Upper lobe of left lung (tissue), 6 donors: ENCODE measurements at places on chromosomes 3 and 15. TPM values are rescaled to one million over a fixed set of nuclear protein-coding genes. Genes with fewer than 3 reads are reported as not detected.
A peak's percentile ranks its signal among the peaks of the same experiment; 100 is the strongest.

DNA sequence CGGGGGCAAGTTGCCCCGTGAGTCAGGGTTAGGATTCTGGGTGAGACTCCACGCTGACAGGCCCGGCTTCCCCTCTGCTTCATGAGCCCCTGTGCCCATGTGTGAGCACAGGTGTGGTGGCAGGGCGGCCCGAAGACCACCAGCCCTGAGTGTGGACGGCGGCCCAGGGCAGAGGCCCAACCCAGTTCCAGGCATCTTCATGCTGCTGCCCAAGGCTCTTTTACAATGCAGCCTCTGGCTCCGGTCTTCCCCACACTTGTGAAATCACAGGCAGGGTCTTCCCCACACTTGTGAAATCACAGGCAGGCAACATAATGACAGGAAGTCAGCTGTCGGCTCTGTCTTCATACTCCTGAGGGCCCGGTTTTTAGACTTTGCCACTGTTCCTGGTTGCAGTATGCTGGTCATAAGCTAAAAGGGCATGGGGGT is 78.8 kb downstream of the AAGAB start:
- no peaks in the 10 kb centered on the region for H3K36me3 ChIP-seq
- peak; percentile 80 for DNase-seq
- H3K4me1 ChIP-seq: peaks cover 36% of the 10 kb centered on the region
- H3K27me3 ChIP-seq: no peaks in the 10 kb centered on the region
- peak overlapping the region; percentile 38 for H3K27ac ChIP-seq

The EFHB gene
- 0.17 TPM for total RNA-seq

DNA sequence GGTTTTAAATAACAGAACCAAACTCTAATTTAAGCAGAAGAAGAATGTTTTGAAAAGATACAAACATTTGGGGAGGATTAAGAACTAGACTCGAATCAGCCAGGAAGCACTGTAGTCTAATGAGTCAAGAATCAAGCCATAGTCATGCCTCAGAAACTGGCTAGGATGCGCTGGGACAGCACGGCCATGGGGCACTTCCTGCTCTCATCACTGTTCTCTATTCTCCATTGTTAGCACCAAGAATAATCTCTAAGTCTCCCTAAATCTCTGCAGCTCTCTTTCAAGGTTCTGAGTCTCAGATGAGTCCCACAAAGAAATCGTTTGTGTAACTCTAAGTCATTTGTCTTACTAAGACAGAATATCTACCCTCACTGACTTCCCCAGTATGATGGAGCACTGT is 399.0 kb upstream of the KCNMB2 start:
- H3K4me3 ChIP-seq: no peak overlapping the region
- no peak overlapping the region for H3K27ac ChIP-seq
- H3K36me3 ChIP-seq: no peaks in the 10 kb centered on the region
- H3K27me3 ChIP-seq: no peaks in the 10 kb centered on the region

The TERC gene
- total RNA-seq: 16.6 TPM

- H3K4me3 ChIP-seq: no peak overlapping the region
- H3K36me3 ChIP-seq: no peaks in the 10 kb centered on the region
- DNase-seq: no peak
- no peaks in the 10 kb centered on the region for H3K27me3 ChIP-seq
- no peak overlapping the region for H3K27ac ChIP-seq
Measured at GRCh38 chr3:183468424-183468823, 40.0 kb upstream of the MCF2L2 start.

DNA sequence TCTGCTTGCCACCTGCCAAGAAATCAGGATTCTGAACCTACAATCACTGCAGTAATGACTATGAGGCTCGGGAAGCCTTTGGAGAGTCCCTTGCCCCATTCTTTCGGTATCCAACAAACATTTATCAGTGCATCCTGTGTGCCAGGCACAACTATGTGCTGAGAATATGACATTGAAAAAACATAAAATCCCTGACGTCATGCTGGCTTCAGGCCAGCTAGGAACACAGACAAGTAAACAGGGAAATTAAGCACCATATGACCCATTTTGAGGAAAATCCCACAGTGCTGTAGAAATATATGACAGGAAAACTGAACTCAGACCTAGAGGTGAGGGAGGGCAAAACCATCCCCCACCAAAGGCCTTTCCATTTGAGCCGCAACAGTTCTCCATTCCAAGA is 34.1 kb upstream of the DET1 start:
- H3K4me3 ChIP-seq: no peak overlapping the region
- H3K27me3 ChIP-seq: no peaks in the 10 kb centered on the region
- H3K27ac ChIP-seq: no peak overlapping the region

DNA sequence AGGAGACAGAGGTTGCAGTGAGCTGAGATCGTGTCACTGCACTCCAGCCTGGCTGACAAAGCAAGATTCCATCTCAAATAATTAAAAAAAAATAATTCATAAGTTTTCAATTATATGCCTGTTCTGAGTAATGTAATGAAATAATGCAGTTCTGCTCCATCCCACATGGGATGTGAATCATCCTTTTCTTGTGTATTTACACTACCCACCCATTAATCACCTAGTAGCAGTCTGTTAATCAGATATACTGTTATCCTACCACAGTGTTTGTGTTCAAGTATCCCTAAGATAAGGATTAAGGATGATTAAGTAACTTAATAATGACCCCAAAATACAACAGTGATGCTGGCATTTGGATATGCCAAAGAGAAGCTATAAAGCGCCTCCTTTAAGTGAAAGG is 38.8 kb downstream of the PIGB start:
- DNase-seq: no peak
- no peaks in the 10 kb centered on the region for H3K27me3 ChIP-seq
- H3K27ac ChIP-seq: no peak overlapping the region
- no peak overlapping the region for H3K4me3 ChIP-seq
- H3K36me3 ChIP-seq: peaks cover 3% of the 10 kb centered on the region

The SERINC4 gene
- total RNA-seq: not detected

GRCh38 chr3:52005571-52005986 is 9.9 kb upstream of the RPL29 start:
- no peaks in the 10 kb centered on the region for H3K36me3 ChIP-seq
- no peak overlapping the region for H3K4me3 ChIP-seq
- H3K27ac ChIP-seq: peak overlapping the region; percentile 79
- no peaks in the 10 kb centered on the region for H3K27me3 ChIP-seq

GRCh38 chr3:144010371-144010770 is 38.7 kb downstream of the DIPK2A start:
- no peaks in the 10 kb centered on the region for H3K36me3 ChIP-seq
- H3K27ac ChIP-seq: no peak overlapping the region
- no peaks in the 10 kb centered on the region for H3K4me1 ChIP-seq
- no peaks in the 10 kb centered on the region for H3K27me3 ChIP-seq
- no peak overlapping the region for H3K4me3 ChIP-seq
- DNase-seq: no peak

DNA sequence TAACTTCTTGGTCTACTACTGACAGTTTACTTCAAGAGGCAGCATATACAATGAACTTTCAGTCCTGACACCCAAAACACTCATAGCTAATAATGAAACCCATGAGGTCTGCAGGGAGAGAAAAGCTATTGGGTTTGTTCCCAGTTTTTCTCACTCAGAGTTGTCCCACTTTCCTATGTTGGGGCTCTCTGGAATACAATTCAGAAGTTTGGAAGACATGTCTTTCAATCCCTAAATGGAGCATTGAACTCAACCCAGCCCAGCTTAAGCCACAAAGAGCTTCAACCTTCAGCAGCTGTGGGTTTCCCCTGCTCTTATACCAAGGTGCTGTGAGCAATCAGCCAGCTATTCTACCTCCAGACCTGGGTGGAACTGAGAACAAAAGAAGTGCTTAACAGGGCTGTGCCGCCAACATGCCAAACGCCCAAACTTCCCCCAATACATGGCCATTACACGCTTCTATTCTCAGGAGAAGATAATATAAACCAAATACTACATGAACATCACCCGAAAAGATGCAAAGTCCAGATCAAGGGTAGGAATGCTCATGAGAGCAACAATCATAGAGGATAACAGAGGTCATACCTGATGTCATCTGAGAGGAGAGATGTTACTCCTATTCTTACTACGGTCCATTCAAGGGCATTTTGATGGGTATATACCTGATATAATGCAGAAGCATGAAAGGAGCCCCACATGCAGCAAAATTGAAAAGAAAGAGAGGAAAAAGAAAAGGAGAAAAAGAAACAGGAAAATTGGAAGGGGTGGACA is 131.2 kb upstream of the TGFBR2 start:
- no peak for DNase-seq
- peaks cover 30% of the 10 kb centered on the region for H3K4me1 ChIP-seq
- no peaks in the 10 kb centered on the region for H3K27me3 ChIP-seq
- H3K4me3 ChIP-seq: no peak overlapping the region
- no peaks in the 10 kb centered on the region for H3K36me3 ChIP-seq
- H3K27ac ChIP-seq: no peak overlapping the region

GRCh38 chr15:70017025-70017424 is 80.7 kb downstream of the TLE3 start:
- no peak overlapping the region for H3K4me3 ChIP-seq
- DNase-seq: no peak
- H3K27me3 ChIP-seq: no peaks in the 10 kb centered on the region
- no peak overlapping the region for H3K27ac ChIP-seq

- no peaks in the 10 kb centered on the region for H3K27me3 ChIP-seq
- H3K36me3 ChIP-seq: no peaks in the 10 kb centered on the region
- no peak overlapping the region for H3K4me3 ChIP-seq
- peak overlapping the region; percentile 10 for H3K27ac ChIP-seq
- no peaks in the 10 kb centered on the region for H3K4me1 ChIP-seq
Measured at GRCh38 chr15:59516655-59517461, 78.9 kb downstream of the FAM81A start.

GRCh38 chr15:77464129-77464865 is 43.6 kb downstream of the HMG20A start:
- H3K36me3 ChIP-seq: peaks cover 60% of the 10 kb centered on the region
- peaks cover 4% of the 10 kb centered on the region for H3K4me1 ChIP-seq
- no peak overlapping the region for H3K27ac ChIP-seq
- no peak overlapping the region for H3K4me3 ChIP-seq
- no peaks in the 10 kb centered on the region for H3K27me3 ChIP-seq
- no peak for DNase-seq

GRCh38 chr3:131795390-131796090 is 239.3 kb downstream of the CPNE4 start:
- H3K4me3 ChIP-seq: no peak overlapping the region
- peaks cover 10% of the 10 kb centered on the region for H3K4me1 ChIP-seq
- no peaks in the 10 kb centered on the region for H3K36me3 ChIP-seq
- H3K27me3 ChIP-seq: no peaks in the 10 kb centered on the region

- peaks cover 11% of the 10 kb centered on the region for H3K4me1 ChIP-seq
- no peak for DNase-seq
- no peaks in the 10 kb centered on the region for H3K36me3 ChIP-seq
- no peaks in the 10 kb centered on the region for H3K27me3 ChIP-seq
- no peak overlapping the region for H3K27ac ChIP-seq
Measured at GRCh38 chr3:177557548-177557947, 360.3 kb upstream of the TBL1XR1 start.

- DNase-seq: no peak
- no peaks in the 10 kb centered on the region for H3K27me3 ChIP-seq
- H3K4me3 ChIP-seq: no peak overlapping the region
- H3K36me3 ChIP-seq: no peaks in the 10 kb centered on the region
Measured at GRCh38 chr3:152127058-152127457, 141.7 kb upstream of the MBNL1 start.

DNA sequence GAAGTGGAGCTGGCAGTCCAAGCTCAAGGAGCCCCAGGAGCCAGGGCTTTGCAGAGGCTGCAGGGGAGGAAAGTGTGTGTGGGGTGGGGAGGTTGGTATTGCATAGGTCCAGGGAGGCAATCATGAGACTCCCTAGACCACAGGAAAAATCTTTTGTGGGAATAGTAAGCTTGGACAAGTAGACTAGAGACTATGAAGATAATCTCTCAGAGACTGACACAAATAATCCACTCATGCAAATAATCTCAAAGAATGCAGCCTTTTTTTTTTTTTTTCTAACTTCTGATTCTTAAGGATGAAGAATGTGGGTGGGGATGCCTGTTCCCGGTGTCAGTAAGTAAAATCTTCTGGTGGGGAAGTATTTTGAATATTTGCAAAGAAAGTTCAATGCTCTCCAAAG is 113.7 kb downstream of the GREM1 start:
- no peaks in the 10 kb centered on the region for H3K4me1 ChIP-seq
- no peaks in the 10 kb centered on the region for H3K36me3 ChIP-seq
- no peak for DNase-seq
- no peak overlapping the region for H3K4me3 ChIP-seq
- no peak overlapping the region for H3K27ac ChIP-seq

The GOLGA6A gene
- total RNA-seq: not detected

DNA sequence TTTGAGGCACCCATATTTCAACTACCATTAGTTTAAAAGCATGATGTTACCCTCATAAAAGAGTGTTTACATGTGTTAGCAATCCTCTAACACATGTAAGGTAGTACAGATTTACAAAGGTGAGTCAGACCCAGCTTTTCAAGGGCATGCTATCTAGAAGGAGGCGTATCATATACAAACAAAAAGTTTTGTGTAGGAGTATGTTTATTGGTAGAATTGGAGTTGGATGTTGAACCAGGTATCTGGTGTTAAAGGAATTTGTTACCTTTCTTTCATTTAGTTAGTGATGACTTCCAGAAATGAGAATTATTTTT is 2.4 kb downstream of the HACD3 start:
- H3K4me3 ChIP-seq: no peak overlapping the region
- no peak for DNase-seq
- H3K27me3 ChIP-seq: no peaks in the 10 kb centered on the region
- H3K4me1 ChIP-seq: peaks cover 23% of the 10 kb centered on the region
- no peaks in the 10 kb centered on the region for H3K36me3 ChIP-seq

- DNase-seq: peak; percentile 58
- no peak overlapping the region for H3K4me3 ChIP-seq
- H3K4me1 ChIP-seq: no peaks in the 10 kb centered on the region
- no peaks in the 10 kb centered on the region for H3K36me3 ChIP-seq
- H3K27ac ChIP-seq: no peak overlapping the region
Measured at GRCh38 chr3:185645596-185646381, 59.7 kb downstream of the SENP2 start.

GRCh38 chr3:182058488-182058887 is 346.8 kb downstream of the SOX2 start:
- DNase-seq: no peak
- H3K36me3 ChIP-seq: no peaks in the 10 kb centered on the region
- H3K27ac ChIP-seq: no peak overlapping the region
- no peaks in the 10 kb centered on the region for H3K27me3 ChIP-seq
- no peak overlapping the region for H3K4me3 ChIP-seq
- no peaks in the 10 kb centered on the region for H3K4me1 ChIP-seq

The MUSTN1 gene
- total RNA-seq: 4.7 TPM

The SHF gene
- 1.4 TPM for total RNA-seq

DNA sequence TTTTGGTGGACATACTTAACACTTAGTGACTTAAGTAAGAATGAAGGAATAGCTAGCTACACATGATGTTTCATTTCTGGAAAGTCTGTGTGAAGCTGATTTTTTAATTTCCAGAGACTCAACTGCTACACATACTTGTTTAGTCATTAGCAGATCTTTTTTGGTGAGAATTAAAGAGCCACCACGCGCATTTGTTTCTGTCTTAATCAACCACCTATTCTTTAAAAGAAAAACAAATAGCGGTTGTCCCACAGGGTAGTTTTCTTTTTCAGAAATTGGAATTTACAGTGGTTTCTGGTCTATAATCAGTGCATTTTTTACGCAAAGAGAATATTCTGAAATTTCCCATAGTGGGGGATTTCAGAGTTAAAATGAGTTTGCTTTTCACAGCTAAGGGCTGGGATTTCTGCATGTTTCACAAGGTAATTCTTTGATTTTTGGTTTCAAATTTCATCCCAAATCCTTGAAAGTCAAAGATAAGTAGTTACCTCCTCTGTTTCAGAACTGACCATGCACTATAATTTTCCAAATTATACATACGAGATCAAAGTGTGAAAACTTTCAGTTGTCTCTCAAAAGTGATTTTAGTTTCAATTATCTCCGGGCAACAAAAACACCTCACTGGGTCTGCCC is 631.0 kb upstream of the GRM7 start:
- H3K4me1 ChIP-seq: no peaks in the 10 kb centered on the region
- no peak overlapping the region for H3K4me3 ChIP-seq
- H3K36me3 ChIP-seq: no peaks in the 10 kb centered on the region
- H3K27ac ChIP-seq: no peak overlapping the region

- H3K36me3 ChIP-seq: no peaks in the 10 kb centered on the region
- no peak for DNase-seq
- no peaks in the 10 kb centered on the region for H3K27me3 ChIP-seq
Measured at GRCh38 chr3:46634856-46635255, 22.5 kb downstream of the FAM240A start.
